D341Med (cell line): ENCODE measurements at places on chromosomes 3 and 15.

DNA sequence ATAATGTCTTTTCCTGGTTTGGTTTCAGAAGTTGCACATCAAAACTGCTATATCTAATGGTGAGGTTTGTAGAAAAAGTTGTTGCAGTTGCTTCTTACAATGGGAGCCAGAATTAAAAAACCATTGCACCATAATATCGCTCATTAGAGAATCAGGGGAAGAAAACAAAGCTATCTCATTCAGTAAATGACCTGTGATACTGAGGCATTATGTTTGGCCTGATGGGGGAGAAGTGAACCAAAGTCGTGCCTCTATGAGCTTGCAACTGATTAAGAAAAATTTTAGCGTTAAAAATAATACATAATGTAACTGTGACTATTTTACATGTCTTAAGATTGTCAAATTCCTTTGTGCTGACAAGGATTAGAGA, 60.2 kb upstream of the ARHGEF26 start:
- no peak for DNase-seq

DNA sequence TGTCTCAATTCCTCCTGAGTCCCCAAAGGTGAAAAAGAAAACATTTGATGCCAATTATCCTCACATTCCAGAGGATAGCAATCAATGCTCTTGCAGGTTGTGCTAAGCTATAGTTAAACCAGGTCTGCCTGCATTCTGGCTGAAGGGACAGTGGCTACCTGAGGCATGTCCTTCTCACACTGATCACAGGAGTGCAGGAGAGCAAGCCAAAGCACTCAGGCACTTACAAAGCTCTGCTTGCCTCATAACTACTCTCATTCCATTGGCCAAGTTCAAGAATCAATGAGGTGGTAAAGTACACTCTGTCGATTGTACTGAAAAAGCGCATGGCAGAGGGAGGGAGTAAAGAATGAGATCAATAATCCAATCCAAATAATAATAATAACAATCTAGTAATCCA, 342.0 kb upstream of the PPP2R3A start:
- DNase-seq, result no peak

DNA sequence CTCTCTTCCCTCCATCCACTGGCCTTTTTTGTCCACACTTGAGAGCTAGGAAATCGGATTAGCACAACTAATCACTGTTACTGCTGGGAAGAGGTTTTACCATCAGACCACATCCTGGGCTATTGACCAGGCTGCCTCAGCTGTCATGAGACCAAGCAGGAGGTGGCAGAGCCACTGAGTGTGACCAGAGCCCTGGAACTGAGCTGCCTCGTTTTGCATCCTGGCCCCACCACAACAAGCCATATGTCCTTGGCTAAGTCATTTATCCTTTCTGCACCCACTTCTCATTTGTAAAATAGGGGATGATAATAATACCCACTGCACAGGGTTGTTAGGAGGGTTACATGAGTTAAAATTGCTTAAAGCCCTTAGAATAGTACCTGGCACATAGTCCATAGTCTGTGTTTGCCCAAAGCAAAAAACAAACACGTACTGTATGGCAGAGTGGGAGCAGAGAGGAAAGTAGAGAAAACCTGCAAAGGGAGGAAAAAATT, 34.1 kb downstream of the TMEM158 start:
- no peak for DNase-seq

GRCh38 chr3:167684388-167684993, 30.7 kb upstream of the WDR49 start:
- DNase-seq, result peak; percentile 53

DNA sequence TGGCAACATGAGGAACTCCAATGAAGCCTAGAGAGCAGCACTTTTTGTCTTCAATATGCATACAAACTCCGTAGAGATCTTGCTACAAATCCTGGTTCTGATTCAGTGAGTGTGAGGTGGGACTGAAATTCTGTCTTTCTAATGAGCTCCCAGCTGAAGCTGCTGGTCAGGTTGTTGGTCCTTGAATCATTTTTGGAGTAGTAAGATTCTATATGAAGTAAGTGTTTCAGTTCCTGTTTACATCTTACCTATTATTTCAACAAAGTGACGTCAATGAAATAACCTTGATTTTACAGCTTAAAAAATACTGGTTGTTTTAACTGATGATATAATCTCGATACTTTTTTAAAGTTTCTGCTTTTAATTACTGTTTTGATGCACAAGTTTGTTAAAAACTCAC, 33.9 kb downstream of the SHQ1 start:
- no peak for DNase-seq

DNA sequence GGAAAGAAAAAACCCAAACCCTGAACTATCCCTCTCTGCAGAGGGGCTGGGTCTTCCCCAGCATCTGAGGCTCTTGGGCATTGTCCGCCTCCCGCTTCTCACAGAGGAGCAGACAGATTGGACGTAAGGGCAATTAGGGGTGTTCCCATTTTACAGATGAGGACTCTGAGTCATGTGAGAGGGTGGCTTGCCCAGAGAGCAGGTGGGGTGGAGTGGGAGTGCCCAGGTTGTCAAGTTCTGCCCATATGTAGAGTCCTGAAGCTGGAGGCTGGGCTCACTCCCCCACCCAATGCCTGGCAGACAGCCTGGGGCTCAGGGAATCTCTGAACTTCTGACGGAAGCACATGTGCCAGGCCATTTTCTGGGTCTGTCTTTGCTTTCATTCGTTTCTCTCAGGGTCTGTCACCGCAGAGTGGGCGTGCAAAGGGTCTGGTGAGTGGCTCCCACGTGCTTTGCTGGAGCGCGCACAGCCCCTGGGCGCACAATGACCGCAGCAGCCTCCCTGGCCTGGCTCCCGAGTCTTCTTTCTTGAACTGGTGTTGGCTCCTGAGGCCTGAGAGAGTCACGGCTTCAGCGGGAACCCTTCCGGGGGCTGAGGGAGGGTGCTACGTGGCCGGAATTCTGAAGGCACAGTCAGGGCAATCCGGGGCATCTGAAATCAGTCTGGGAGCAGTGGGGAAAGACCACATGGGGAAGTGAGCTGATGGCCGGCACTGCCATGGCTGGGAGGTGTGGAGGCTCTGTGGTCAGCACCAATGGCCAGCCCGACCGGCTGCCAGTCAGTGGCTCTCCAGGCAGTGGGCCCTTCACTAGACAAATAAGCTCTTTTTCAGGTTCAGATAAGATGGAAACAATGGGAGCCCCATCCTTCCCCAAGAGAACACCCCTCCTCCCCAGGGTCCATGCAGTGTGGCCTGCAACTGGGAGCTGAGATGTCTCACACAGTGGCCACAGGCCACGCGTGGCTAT, 1.1 kb upstream of the TRPM1 start:
- DNase-seq, result no peak

- no peak for DNase-seq
These were observed 30.2 kb downstream of the MUC20 start for GRCh38 chr3:195750797-195751520.

GRCh38 chr3:172246107-172246844, 202.0 kb downstream of the GHSR start:
- DNase-seq, result no peak

DNA sequence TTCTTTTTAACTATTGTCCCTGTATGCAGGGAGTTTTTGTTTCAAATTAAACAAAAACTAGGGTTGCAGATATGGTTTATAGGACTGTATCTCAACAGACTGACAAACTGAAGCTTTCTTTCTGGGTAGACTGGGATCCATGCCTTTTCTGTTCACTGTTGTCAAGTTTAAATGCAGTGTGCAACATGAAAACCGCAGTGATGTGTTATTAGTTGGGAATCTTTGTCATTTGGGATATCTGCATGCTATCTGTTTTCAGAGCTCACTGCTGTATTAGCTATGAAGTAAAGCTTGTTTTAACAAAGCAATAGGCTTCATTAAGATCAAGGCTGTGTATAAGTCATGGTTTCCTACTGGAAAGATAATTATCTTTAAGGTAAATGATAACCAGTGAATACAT, 21.4 kb upstream of the MCF2L2 start:
- no peak for DNase-seq

DNA sequence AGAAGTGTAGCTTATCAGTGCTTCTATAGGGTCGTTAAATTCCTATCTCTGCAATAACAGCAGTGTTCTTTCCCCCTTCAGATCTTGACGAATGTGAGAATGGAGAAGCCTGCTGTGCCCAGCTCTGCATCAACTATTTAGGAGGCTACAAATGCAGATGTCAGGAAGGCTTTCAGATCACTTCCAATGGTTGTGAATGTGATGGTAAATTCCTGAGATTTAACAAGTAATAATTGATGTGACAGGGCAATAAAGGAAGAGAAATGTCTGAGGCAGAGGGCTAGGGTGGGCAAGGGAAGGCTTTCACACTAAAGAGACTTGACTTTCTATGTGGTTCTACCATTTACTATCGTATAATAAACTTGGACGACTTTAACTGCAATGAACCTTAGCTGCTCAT, 711.7 kb upstream of the GOLIM4 start:
- DNase-seq, result no peak

DNA sequence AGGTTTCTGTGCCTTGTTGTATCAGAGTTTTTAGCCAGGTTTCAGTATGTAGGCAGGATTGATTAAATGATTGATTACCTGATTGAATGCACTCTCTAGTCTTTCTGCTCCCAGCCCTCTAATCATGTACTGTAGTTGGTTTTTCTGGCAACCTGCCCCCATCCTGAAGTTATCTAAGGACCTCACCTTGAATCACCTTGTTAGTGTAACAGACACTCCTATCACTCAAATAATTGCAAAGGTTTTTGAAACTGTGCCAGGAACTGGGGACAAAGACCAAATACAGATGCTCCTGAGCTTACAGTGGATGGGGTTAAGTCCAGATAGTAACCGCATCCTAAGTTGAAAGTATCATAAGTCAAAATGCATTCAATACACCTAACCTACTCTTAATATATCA, 141.5 kb upstream of the EIF1B start:
- no peak for DNase-seq

- no peak for DNase-seq
These were observed 658.0 kb downstream of the ROBO1 start for GRCh38 chr3:79109754-79110153.

GRCh38 chr3:144394032-144394431, 422.4 kb downstream of the DIPK2A start:
- no peak for DNase-seq

DNA sequence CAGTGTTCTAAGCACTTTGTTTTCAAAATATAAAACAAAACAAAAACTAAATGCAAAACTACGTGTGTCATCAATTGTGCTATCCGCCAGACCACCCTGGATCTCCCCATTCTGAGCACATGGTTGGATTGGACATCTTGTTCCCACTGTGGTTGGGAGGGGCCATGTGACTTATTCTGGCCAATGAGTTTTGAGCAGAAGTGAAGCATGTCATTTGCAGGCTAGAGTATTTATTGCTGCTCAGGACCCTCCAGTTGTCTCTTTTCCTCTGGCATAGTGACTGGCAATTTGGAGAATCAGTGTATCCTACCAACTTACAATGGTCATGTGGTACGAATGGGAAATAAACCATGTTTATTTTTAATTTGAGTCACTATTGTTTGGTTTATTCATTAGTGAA, 70.2 kb upstream of the ST8SIA2 start:
- no peak for DNase-seq

- DNase-seq, result peak; percentile 67
These were observed 39.4 kb upstream of the LMOD3 start for GRCh38 chr3:69161587-69162307.

DNA sequence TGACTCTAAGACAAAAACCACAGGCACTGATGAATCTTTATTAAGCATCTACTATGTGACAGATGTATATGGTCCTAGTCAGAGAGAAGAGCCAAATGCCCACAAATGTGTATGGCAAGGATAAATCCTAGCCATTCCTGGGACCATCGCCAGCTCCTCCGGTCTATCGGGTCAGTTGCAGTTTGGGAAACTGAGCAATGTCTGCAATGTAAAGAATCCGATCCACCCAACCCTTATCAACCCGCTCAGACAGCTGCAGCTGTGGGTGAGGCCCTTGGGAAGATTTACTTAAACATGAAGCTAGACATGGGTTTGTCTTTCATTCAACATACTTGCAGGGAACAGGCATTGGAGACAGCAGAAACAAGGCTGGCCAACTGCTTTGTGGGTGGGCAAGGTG, 40.5 kb upstream of the CDV3 start:
- DNase-seq, result no peak

DNA sequence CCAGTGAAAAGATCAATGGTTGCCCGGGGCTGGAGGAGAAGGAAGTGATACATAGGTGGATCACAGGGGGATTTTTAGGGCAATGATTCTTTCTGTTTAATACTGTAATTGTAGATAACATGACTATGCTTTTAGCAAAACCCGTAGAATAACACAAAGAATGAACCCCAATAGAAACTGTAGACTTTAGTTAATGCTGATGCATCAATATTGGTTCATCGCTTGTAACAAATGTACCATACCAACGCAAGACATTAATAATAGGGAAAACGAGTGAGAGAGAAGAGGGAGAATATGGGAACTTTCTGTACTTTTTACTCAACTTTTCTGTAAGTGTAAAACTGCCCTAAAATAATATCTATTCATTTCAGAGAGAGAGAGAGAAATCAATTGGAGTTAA, 383.3 kb upstream of the ATP11B start:
- DNase-seq, result no peak

- no peak for DNase-seq
These were observed 1.8 kb upstream of the GSK3B start for GRCh38 chr3:120095979-120096426.

- no peak for DNase-seq
These were observed 63.9 kb downstream of the CRTC3 start for GRCh38 chr15:90593499-90594158.

DNA sequence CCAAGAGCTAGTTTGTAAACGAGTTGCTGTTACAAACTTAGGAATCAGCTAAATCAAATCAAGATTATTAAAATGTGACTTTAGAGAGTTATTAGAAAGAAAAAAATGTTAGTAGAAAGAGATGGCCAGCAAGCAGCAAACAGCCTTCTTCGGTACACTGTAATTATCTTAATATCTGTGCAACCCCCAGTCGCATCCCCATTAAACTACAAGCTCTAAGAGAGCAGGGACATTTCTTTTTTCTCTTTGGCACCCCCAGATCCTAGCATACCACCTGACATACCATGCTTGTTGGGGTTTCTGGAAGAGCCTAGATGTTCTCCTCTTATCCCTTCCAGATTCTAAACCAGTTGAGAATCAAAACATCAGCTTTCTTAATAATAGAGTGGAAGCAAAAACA, 45.1 kb upstream of the LIPC start:
- no peak for DNase-seq

DNA sequence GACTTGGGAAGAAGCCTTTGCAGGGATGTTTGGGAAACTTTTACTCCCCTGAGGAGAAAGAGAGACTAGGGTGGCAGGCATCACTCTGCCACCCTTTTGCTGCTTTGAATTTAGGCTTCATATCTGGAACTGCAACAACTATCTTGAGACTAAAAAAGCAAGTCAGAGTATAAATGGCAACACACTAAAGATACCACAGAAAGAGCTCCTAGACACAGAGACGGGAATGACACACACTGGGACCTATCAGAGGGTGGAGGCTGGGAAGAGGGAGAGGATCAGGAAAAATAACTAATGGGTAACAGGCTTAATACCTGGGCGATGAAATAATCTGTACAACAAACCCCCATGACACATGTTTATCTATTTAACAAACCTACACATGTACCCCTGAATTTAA, 237.8 kb downstream of the FGF12 start:
- DNase-seq, result no peak
